ENCODE measurements at places on chromosomes 7 and 10. TPM values are rescaled to one million over a fixed set of nuclear protein-coding genes. Genes with fewer than 3 reads are reported as not detected.

SSMEM1 gene
- not detected for total RNA-seq

- no peaks in the 10 kb centered on the region for H3K36me3 ChIP-seq
- H3K27ac ChIP-seq, result no peak overlapping the region
- no peak for DNase-seq
- peaks cover 25% of the 10 kb centered on the region for H3K27me3 ChIP-seq
- H3K4me3 ChIP-seq, result peak overlapping the region; percentile 51
Measured at GRCh38 chr10:44309939-44310761, 74.7 kb downstream of the CXCL12 start.

DNA sequence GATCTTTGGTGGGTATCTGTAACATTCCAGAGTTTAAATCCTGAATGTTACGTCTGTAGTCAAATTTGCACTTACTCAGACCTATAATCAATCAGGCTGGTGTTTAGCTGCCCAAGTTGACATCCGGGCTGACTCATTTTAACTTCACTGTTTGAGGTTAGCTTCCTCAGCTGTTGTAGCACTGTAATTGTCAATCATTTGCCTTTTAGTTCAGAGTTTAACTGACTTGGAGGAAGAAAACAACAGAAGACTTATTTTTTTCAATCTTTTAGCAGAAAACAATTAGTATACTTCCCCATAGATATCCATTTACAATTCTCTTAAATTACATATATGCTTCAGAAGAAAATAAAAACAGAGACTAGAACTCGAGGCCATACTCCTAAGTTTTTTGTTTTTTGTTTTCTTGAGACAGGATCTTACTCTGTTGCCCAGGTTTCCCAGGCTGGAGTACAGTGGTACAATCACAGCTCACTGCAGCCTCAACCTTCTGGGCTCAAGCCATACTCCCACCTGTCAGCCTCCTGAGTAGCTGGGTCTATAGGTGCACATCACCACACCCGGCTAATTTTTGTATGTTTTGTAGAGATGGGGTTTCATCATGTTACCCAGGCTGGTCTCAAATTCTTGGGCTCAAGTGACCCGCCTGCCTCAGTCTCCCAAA, 38.5 kb upstream of the LRRC17 start:
- DNase-seq, result no peak
- H3K4me1 ChIP-seq, result no peaks in the 10 kb centered on the region
- no peaks in the 10 kb centered on the region for H3K27me3 ChIP-seq
- no peak overlapping the region for H3K4me3 ChIP-seq
- no peak overlapping the region for H3K27ac ChIP-seq

DNA sequence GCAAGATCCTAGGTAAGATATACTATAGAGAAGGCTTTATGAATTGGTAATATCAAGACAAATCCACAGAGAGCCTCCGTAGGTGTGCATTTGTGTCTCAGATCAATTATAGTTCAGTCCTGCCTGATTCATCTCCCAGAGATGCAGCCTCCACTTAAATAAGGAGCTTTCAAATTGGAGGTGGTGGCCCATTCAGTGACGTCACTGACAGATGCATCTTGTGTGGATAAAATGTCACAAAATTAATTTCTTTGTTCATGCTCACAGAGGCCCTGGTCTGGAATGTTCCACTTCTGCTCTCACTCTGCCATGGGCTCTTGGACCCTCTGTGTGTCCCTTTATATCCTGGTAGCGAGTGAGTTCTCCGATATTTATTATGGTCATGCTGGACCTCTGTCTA, 157.1 kb upstream of the PRSS58 start:
- no peak overlapping the region for H3K27ac ChIP-seq
- H3K36me3 ChIP-seq, result no peaks in the 10 kb centered on the region
- no peaks in the 10 kb centered on the region for H3K27me3 ChIP-seq
- H3K4me1 ChIP-seq, result peaks cover 3% of the 10 kb centered on the region
- no peak overlapping the region for H3K4me3 ChIP-seq

- H3K4me3 ChIP-seq, result no peak overlapping the region
- no peak overlapping the region for H3K27ac ChIP-seq
- no peaks in the 10 kb centered on the region for H3K27me3 ChIP-seq
- no peak for DNase-seq
Measured at GRCh38 chr7:116139007-116139406, 71.3 kb upstream of the TES start.

GRCh38 chr10:58618158-58618676, 105.5 kb downstream of the BICC1 start:
- no peak for DNase-seq

DNA sequence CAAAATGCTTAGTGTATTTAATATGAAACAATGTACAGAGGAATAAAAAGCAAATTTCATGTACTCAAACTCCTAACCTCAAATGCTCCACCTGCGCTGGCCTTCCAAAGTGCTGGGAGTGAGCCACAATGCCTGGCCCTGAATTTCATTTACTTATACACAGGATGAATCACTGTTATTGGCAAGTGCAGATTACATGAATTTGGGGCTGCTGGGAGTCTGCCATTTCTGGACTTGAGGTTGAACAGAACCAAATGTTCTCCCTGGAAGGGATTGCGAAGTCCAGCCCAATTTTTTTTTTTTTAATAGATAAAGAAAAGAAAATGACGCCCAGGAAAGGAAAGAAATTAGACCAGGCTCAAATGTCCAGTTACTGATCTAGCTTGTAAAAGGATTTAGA, 6.8 kb upstream of the CSTF2T start:
- no peak for DNase-seq
- H3K27me3 ChIP-seq, result no peaks in the 10 kb centered on the region
- peaks cover 8% of the 10 kb centered on the region for H3K4me1 ChIP-seq
- H3K27ac ChIP-seq, result no peak overlapping the region

All from GM23338 (cell line).